ENCODE measurements at places on chromosomes 3 and 15. TPM values are rescaled to one million over a fixed set of nuclear protein-coding genes. Genes with fewer than 3 reads are reported as not detected.

The GREM1 gene
- total RNA-seq = 5.8 TPM

The GOLGA6L10 gene
- total RNA-seq = 0.59 TPM

The LTK gene
- 0.20 TPM for total RNA-seq

The MRPS22 gene
- 43.7 TPM for total RNA-seq
